ENCODE measurements at places on chromosomes 2 and 18. TPM values are rescaled to one million over a fixed set of nuclear protein-coding genes. Genes with fewer than 3 reads are reported as not detected.
A peak's percentile ranks its signal among the peaks of the same experiment; 100 is the strongest.

NFU1 gene
- total RNA-seq = 43.2 TPM

DNA sequence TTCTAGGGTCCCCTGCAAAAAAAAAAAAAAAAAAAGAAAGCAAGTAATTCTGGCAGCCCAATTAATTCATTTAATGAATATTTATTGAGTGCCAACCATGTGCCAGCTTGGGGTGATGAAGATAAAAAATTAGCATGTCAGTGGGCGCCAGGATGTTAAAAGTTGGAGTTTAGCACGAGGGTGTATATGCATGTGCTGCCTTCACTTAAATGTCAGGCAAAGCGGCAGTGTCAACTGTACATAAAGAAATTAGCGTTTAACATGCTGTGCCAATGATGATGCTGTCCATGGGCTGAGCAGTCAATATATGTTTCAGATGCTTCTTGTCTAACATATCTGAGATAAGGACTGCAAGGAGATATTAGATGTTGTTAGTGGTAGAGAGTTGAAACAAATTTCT, 49.5 kb downstream of the ASAP2 start:
- H3K27me3 ChIP-seq = no peaks in the 10 kb centered on the region
- no peaks in the 10 kb centered on the region for H3K36me3 ChIP-seq
- H3K27ac ChIP-seq = no peak overlapping the region
- H3K4me1 ChIP-seq = no peaks in the 10 kb centered on the region
- no peak overlapping the region for H3K4me3 ChIP-seq

GRCh38 chr18:36745219-36745975, 83.4 kb downstream of the TPGS2 start:
- no peaks in the 10 kb centered on the region for H3K36me3 ChIP-seq
- no peak overlapping the region for H3K4me3 ChIP-seq
- no peaks in the 10 kb centered on the region for H3K4me1 ChIP-seq
- H3K27ac ChIP-seq = no peak overlapping the region
- DNase-seq = no peak
- H3K27me3 ChIP-seq = no peaks in the 10 kb centered on the region

- H3K27ac ChIP-seq = no peak overlapping the region
- DNase-seq = no peak
- no peaks in the 10 kb centered on the region for H3K36me3 ChIP-seq
Observed at GRCh38 chr2:181203916-181204315, 223.5 kb downstream of the UBE2E3 start.

DNA sequence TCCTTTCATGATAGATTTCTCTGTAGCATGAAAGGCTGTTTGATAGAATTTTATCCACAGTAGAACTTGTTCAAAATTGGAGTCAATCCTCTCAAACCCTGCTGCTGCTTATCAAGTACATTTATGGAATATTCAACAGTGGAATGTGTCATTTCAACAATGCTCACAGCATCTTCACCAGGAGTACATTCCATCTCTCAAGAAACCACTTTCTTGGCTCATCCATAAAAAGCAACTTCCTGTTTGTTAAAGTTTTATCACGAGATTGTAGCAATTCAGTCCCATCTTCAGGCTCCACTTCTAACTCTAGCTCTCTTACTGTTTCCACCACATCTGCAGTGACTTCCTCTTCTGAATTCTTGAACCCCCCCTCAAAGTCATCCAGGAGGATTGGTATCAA, 29.4 kb downstream of the PDCL3 start:
- H3K27me3 ChIP-seq = no peaks in the 10 kb centered on the region
- no peaks in the 10 kb centered on the region for H3K4me1 ChIP-seq
- H3K27ac ChIP-seq = no peak overlapping the region
- H3K36me3 ChIP-seq = no peaks in the 10 kb centered on the region
- no peak overlapping the region for H3K4me3 ChIP-seq

DNA sequence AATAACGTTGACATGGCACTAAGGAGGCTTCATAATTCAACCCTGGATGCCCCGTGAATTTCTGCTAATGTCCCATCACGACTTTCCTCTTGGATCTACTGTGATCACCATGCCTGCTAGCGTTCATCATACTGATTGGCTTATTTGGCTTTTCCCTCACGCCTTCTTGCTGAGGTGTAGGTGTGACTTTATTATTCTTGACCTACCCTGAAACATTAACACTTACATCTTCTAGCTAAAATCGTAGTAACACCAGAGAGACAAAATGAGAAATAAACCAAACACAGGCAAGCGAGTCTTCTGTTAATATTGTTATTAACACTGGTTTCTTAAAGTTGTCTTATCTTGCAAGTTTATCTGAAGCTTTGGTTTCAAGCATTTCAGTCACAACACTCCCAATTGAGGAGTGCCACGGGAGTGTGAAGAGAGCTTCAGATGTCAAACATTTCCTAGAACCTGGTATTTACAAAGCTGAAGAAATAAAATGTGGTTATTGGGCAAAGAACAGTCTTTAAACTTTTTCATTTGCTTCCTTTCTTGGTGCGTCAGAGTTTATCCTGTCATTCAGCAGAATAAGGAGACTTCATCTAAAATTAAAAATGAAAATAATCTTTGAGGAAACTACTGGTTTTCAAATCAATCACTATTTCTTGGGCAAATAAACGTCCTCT, 15.4 kb upstream of the STAT1 start:
- H3K27ac ChIP-seq = no peak overlapping the region
- peaks cover 14% of the 10 kb centered on the region for H3K36me3 ChIP-seq
- DNase-seq = no peak
- no peaks in the 10 kb centered on the region for H3K27me3 ChIP-seq

GRCh38 chr2:76793647-76794334, 728.4 kb downstream of the LRRTM4 start:
- no peak overlapping the region for H3K27ac ChIP-seq
- DNase-seq = no peak
- H3K36me3 ChIP-seq = no peaks in the 10 kb centered on the region

DNA sequence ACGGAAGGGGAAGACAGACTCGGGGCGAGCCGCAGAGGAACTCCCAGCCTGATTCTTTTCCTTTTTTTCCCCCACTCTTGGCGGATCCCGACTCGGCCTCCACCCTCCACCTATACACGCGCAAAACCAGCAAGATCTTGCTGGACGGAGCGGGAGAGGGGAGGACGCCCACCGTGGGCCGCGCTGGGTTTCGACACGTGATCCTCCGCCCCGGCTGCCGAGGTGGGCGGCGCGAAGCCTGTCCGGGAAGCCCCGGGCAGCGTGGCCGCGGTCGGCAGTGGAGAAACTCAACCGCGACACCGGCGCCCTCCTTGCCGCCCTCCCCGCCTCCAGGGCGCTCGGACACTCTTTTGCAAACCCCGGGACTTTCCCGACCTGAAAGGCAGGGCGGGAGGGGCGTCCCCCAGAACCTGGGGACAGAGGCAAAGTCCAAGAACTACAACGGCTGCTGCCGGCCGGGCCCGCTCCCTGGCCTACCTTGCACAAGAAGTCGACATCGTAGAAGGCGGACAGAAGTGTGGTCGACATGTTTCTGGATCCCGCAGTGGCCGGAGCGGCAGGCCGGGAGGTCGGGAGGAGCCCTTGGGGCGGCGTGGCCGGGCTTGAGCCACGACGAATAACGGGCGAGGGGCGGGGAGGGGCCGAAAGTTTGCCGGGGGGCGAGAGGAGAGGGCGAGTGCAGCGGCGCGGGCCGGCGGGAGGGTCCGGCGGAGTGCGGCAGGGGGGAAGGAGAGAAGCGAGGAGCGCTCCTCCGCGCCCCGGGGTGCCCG, 433 bp downstream of the ZFP36L2 start:
- H3K27me3 ChIP-seq = no peaks in the 10 kb centered on the region
- H3K4me1 ChIP-seq = peaks cover 29% of the 10 kb centered on the region
- H3K36me3 ChIP-seq = peaks cover 52% of the 10 kb centered on the region
- H3K27ac ChIP-seq = peak overlapping the region; percentile 97
- H3K4me3 ChIP-seq = peak overlapping the region; percentile 99

- no peak for DNase-seq
- H3K4me3 ChIP-seq = no peak overlapping the region
- H3K27ac ChIP-seq = no peak overlapping the region
- H3K4me1 ChIP-seq = no peaks in the 10 kb centered on the region
- no peaks in the 10 kb centered on the region for H3K27me3 ChIP-seq
- no peaks in the 10 kb centered on the region for H3K36me3 ChIP-seq
Observed at GRCh38 chr2:42846932-42847595, 54.7 kb upstream of the HAAO start.

DNA sequence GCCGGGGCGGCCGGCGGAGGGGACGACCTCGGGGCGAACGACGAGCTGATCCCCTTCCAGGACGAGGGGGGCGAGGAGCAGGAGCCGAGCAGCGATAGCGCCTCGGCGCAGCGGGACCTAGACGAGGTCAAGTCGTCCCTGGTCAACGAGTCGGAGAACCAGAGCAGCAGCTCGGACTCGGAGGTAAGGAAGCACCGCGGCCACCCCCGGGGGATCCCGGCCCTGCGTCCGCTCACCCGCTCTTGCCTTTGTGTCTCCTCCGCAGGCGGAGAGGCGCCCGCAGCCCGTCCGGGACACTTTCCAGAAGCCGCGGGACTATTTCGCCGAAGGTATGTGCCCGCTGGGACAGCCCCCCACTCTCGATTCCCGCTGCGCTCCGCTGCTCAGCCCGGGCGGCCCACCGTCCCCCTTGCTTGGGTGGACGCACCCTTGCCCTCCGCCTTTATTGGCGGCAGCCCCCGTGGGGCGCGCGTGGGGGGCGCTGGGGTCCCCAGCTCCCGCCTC, 611 bp downstream of the TCF7L1 start:
- H3K4me3 ChIP-seq = no peak overlapping the region
- H3K4me1 ChIP-seq = peaks cover 6% of the 10 kb centered on the region
- H3K27me3 ChIP-seq = peaks cover 12% of the 10 kb centered on the region
- DNase-seq = no peak

DNA sequence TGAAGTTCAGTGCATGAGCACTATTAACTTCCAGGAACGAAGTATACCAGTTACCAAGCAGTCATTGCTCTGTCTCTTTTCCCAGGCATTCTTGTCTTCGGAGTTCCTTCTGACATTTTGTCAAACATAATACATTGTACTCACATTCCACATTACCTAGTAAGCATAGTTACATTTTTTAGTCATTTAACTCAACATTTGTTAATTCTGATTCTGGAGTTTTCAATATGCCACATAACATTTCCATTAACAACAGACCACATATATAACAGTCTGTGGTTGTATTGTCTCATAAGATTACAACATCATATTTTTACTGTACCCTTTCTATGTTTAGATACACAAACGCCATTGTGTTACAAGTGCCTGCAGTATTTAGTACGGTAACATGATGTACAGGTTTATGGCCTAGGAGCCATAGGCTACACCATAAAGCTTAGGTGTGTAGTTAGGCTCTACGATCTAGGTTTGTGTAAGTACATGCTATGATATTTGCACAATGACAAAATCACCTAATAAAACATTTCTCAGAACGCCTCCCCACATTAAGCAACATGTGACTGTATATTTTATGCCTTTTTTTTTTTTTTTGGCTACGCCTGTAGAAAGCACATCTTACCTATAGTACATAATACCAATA, 187.1 kb downstream of the DYM start:
- no peak for DNase-seq
- no peak overlapping the region for H3K27ac ChIP-seq
- H3K4me1 ChIP-seq = no peaks in the 10 kb centered on the region
- H3K36me3 ChIP-seq = no peaks in the 10 kb centered on the region

DNA sequence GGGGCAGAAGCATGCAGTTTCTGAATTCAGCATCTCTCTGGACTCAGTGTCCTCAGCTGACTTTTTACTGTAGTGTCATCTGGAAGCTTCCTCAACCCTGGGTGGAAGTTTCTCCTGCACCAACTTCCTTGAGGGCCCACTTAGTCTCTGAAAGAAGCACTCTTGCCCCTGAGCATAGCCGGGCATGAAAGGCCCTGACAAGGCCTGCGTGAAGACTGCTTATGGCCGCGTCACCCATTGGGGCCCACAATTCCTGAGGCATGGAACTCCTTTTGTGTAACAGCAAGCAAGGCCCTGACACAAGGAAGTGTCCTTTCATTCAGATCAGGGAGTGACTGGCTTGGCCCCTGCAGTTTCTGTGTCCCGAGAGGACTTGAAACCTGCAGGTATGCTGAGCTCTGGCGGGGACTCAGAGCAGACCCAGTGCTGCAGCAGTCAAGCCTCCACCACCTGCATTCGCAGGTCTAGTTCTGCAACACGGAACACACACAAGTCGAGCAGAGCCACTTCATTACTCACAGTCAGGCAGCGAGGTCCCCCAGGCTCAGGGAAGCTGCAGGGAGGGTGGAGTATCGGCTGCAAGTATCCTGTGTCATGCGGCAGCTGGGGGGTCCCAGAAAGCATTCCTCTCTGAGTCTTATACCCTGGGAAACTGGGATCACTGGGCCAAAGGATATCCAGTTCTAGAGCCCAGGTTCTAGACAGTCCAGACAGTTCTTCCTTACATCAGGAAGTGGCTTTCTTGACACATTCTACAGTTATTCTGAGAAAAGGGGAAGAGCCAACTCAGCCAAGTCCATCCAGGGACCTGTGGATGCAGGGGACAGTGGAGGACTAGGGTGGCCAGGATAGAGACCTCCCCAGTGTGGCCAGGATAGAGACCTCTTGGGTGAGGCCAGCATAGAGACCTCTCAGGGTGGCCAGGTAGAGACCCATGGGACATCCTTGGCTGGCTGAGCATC, 35.6 kb upstream of the PRLH start:
- no peaks in the 10 kb centered on the region for H3K36me3 ChIP-seq
- DNase-seq = no peak
- no peaks in the 10 kb centered on the region for H3K4me1 ChIP-seq
- no peak overlapping the region for H3K4me3 ChIP-seq
- no peak overlapping the region for H3K27ac ChIP-seq

GRCh38 chr2:46308081-46308480, 10.9 kb downstream of the EPAS1 start:
- H3K27ac ChIP-seq = no peak overlapping the region
- H3K4me1 ChIP-seq = peaks cover 30% of the 10 kb centered on the region
- DNase-seq = no peak
- peaks cover 6% of the 10 kb centered on the region for H3K27me3 ChIP-seq
- H3K4me3 ChIP-seq = no peak overlapping the region

GRCh38 chr2:201132518-201132917, 16.6 kb downstream of the CFLAR start:
- H3K27me3 ChIP-seq = no peaks in the 10 kb centered on the region
- H3K27ac ChIP-seq = no peak overlapping the region
- peaks cover 56% of the 10 kb centered on the region for H3K4me1 ChIP-seq
- peaks cover 34% of the 10 kb centered on the region for H3K36me3 ChIP-seq
- no peak overlapping the region for H3K4me3 ChIP-seq
- DNase-seq = no peak

DNA sequence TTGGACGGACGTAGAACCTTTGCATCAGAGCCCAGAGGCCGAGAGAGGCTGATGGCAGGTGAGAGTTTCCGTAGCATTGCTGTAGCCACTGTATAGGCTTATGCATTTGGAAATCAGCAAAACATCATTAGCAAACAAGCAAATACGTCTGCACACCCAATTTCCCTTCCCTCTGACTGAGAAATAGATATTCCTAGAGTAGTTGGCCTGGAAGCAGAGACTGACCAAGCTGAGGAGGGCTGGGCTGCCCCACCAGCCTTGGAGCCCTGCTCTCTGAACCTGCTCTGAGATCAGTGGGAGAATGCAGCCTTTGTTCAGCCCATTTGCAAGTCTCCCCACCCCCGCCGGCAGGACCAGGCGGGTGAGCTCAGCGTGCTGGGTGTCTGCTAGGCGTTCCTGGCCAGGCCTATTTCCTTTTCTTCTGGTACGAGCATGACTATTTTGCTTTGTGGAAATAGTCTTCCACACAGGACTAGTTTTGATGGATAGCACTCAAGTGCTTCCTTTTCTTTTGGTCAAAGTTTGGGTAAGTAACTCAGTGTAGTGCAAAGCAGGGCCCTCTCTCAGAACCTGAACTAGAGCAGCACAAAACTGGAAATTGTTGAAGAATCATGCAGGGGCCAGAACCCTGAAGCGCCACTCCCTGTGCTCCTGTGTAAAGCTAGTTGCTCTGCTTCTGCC, 21.9 kb upstream of the RNF149 start:
- no peak overlapping the region for H3K4me3 ChIP-seq
- no peaks in the 10 kb centered on the region for H3K27me3 ChIP-seq
- H3K27ac ChIP-seq = no peak overlapping the region
- H3K4me1 ChIP-seq = peaks cover 70% of the 10 kb centered on the region
- H3K36me3 ChIP-seq = no peaks in the 10 kb centered on the region
